ENCODE measurements at places on chromosomes 1 and 21.

DNA sequence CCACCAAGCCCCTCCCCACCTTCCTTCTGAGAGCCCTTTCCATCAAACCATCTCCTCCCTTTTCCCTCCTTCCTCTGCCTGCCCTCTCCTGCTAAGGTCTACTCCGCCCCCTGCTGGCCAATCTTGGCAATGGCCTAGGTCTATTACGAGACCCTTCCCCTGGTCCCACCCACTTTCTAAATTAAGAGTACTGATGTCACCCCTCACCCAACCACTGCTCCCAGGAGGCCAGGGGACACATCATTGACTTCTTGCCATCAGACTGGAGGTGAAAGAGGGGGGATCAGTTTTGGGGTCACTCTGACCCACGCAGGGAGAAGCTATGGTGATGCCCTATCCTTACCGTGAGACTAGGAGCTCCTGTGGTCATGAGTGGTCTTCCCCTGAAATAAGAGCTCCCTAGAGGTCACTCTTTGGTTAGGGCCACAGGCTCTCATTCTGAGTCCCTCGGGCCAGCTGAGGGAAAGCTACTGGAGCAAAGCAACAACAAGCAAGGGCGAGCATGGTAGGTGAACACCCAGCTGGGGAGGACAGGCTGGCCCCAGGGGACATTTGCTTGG is 34.6 kb upstream of the S100A7 start:
- DNase-seq = peak; percentile 69

DNA sequence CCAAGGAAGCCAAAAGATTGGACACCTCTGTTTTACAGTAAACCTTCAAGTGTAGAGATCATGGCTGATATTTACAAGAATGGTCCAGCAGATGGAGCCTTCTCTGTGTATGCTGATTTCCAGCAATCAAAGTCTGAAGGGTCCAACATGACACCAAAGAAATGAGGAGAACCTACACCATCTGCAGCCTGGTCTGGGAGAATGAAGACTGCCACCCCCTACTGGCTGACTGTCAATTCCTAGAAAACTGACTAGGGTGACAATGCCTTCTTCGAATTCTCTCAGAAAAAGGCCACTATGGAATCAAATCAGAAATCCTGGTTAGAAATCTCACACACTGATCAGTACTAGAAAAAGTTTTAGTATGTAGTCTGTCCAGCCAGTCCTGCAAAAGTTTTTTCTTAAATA is 83.3 kb downstream of the CDC42BPA start:
- no peak for DNase-seq

DNA sequence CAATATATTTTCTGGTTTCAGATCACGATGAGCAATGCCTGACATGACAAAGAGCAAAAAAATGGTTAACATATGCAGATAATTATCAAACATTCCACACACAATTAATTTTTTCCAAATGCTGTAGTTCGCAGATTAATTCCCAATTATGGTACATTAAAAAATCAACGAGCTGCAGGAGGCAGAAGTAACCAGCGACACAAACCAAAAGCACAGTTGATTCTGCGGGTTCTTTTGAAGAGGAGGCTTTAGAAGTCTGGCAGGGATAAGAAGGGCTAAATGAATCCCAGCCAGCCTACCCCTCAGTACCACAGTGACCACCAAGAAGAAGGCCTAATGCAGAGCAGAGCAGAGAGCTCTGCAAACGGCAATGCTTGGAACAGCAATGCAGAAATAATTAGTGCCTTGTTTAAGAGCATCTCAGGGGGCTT is 17.0 kb upstream of the KNCN start:
- no peak for DNase-seq

GRCh38 chr21:44487831-44488230 is 32.5 kb downstream of the LRRC3 start:
- no peak for DNase-seq

GRCh38 chr1:53495633-53496345 is 36.6 kb downstream of the DMRTB1 start:
- DNase-seq = no peak

- DNase-seq = no peak
Measured at GRCh38 chr21:15841856-15842564, 112.2 kb downstream of the USP25 start.

GRCh38 chr1:39539252-39539790 is 37.3 kb downstream of the PABPC4 start:
- peak; percentile 38 for DNase-seq

GRCh38 chr1:200351826-200352549 is 57.8 kb downstream of the ZNF281 start:
- no peak for DNase-seq

- no peak for DNase-seq
Measured at GRCh38 chr1:115450501-115451040, 112.5 kb upstream of the NGF start.

DNA sequence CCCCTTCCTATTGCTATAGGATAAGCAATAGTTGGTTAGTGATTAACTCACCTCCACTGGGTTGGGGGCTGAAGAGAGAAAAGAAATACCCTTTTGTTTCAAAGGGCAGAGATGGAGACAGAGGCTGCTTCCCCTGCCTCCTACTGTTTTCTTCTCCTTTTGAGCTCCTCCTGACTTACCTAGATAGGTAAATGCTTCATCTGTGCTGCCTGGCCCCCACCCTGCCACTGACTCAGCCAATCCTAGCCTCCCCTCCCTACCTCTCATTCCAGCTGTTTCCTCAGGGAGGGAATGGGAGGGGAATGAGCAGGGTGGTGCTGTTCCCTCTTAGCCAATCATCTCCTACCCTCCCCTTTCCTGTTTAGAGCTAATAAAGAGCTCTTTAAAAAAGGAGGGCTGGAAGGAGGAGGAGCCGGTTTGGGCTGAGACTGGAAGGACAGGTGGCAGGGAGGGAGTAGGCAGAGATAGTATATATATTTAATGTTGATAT is at the start of gene C1orf116:
TSS of gene C1orf116 (minus strand) at position 229 of the 490 bp plus-strand sequence. CDS start 5,158 bp downstream, outside the sequence.
- DNase-seq = no peak

DNA sequence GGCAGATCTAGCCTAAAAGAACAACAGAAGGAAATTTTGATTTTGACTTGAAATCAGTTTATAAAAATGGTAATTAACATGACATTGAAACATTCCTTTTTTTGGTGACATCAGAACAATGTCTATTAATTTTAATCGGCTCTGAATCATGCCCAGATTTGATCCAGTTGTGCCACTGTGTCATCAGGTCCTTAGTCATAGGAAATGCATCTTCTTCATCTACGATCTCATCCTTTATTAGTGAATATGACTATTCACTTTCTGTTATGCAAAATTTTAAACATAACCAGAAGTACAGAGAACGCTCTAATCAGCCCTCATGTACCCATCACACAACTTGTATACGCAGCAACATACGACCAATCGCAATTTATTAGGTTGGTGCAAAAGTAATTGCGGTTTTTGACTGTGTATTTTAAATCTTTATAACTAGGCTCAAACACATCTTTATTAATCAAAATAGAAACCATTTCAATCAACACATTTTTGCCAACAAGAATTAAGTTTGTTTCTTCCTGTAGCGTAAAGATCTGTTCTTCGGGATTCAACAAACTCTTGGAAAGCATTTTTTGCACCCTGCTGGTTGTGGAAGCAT is 40.3 kb upstream of the TLR5 start:
- no peak for DNase-seq

DNA sequence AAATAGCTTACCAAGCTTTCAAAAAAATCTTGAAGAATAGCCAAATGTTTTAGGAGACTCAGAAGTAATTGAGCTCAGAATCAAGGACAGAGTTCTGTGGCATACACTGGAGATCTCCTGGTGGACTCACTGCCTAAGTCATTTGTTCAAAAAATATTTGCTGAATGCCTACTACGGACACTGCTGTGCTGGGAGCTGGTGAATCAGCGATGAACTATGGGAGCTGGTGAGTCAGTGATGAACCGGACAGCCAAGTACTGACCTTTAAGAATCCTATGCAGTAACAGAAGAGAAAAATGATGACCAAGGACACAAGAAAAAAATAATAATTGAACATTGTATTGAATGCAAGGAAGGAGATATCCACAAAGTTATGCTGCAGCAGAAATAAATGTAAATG is 717.9 kb upstream of the CXADR start:
- no peak for DNase-seq

GRCh38 chr1:43238085-43238484 is 31.7 kb upstream of the TMEM125 start:
- DNase-seq = no peak

DNA sequence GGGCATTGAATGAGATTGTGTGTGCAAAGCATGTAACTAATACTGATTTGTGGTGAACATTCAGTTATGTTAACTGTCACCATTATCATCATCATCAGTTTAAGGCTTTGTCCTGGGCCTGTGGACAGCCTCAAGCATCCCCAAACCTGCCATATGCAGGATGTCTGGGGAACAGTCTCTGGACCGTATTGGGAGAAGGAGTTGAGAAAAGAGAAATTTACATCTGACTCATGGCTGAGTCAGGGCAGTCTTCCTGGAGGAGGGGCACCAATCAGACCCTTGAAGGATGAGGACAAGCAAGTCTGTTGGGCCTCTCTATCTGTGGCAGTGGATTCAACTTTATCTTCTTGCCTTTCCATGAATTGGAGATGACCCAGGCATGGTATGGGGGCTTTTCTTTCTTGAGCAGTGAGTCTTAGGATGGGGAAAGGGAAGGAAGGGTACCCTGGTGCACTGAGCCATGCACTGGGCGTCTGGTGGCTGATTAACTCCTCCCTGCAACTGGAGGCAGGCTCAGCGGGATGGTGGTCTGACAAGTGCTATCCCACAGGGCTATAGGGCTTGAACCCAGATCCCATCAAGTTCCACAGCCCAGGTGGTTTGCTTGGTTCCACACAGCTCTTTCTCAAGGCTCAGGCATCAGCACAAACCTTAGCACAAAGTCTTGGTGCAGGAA is 2.9 kb downstream of the PADI3 start:
- DNase-seq = no peak

- DNase-seq = no peak
Measured at GRCh38 chr1:32234792-32235191, 12.2 kb upstream of the FAM167B start.

DNA sequence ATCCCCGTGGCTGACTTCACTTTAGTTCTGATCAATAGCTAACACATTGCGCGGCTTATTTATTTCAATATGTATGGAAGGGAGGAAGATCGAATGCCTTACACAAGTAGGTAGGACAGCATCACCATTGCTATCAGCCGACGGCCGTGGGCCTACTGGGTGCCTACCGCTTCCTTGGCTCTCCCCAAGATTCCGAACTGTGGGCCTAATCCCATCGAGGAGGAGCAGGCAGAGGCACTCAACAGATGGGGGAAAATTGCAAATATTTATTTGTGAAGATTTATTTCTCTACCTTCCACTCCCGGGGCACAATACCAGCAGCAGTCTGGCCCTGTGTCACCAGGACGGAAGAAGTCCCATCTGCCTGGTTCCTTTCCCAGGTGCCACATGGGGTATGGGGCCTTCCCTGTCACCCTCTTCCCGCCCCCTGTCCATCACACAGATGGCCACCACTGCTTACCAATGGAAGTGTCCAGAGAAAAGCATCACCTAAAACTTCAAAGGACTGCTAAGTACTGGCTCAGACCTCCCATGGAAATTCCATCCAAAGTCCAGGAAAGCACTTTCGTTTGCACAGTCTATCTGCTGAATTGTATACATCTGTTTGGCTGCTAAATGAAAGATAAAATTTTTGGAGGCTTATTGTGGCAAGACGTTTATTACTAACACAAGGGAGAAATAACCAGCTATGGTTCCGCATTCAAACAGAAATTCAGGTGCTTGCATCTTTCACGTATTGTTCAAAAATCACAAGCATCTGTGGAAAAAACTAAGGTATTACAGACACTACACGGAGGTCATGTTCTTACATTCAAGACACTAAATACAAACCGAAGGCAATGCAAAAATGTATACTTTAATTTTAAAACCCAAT is 11.8 kb downstream of the AGT start:
- no peak for DNase-seq

DNA sequence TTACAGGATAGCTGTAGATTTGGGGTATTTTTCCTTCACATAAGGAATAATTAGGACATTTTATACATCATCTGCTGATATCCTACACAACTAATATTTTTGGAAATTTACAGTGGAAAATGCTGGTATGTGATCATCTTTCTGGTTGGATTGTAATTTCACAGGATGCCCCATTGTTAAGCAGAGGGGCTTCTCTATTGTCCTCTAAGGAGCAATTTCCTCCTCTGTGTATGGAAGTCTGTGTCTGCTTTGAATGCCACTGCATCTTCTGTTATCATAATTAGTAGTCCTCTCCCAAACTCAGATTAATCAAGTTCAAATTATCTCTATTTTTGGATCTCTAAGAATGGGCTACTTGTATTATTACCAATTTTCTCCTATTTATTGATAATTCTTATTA is 988.1 kb upstream of the B3GALT2 start:
- DNase-seq = no peak

GRCh38 chr1:78790174-78790573 is 140.5 kb downstream of the IFI44 start:
- DNase-seq = no peak

- no peak for DNase-seq
Measured at GRCh38 chr1:65872301-65872700, 79.6 kb downstream of the PDE4B start.

DNA sequence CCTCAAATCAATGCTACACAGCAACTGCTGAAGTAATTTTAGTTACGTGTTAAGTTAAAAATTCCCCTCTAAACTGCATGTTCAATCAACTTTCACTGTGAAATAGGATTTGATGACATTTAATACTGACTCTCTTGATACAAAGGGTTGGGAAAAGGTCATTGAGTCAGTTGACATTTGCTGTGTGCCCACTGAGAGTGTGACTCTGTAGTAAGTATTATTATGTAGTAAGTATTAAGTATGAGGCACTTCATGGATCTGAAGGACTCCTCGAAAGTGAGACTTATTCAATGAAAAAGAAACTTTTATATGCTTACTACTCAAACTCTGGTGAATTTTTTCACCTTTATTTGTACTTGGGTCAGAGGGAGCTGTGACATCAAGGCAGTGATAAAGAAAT is 83.1 kb upstream of the S1PR1 start:
- DNase-seq = no peak

DNA sequence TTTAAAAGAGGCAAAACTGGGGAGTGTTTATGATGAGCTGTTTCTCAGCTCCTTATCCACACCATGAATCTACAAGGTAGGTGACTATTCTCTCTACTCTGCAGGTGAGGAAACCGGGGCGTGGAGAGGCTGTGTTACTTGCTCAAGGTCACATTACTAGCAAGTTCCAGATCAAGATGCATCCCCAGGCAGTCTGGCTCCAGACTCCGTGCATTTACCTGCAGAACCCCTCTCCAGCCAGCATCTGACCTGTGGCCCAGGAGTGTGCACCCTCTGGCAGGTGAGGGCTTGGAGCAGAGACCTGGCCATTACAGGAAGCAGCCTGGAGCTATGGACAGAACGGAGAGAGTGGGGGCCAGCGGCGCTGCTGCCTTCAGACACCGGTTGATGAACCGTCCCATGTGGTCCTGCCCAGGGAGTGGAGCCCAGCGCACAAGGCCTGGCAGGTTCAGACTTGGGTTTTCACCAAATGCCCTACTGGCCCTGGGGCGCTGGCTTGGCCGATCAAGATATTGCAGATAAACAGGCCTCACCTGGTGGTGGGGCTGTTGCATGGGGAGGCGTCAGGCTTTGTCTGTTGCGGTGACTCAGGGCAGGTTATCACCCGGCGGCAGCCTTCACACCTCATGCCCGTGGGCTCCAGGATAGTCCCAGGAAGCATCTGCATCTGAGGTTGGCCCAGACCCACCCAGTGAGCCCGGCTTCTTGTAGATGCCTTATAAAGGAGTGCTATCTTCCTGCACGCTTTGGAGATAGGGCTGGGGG is 29.2 kb upstream of the WNT4 start:
- DNase-seq = no peak

Data from activated B cell treated with CpG ODN at 0.5 μM for 24 hours (primary cell).